PC-9 (cell line): ENCODE measurements at places on chromosomes 4 and X. TPM values are rescaled to one million over a fixed set of nuclear protein-coding genes. Genes with fewer than 3 reads are reported as not detected.

CASK gene
- total RNA-seq, result 25.9 and 29.4 TPM in 2 replicates

DNA sequence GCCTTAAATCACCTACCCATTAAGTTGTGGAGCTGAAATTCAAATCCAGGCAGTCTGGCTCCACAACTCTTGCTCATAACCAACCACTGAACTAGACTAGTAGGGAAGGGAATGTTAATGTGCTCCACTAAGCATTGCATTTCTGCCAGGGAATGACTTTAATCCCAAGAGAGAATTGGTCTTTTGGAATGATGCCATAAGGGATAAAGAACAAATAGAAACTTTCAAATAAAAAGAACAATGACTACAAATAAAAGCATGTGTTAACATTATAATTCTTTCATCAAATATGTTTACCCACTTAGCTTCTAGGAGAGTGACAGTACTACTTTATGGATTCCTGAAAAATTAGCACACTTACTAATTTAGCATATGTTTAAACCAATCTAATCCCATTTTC lies 905.9 kb downstream of the CENPC start:
- no peak overlapping the region for H3K4me3 ChIP-seq
- H3K36me3 ChIP-seq, result no peaks in the 10 kb centered on the region
- DNase-seq, result no peak
- H3K27me3 ChIP-seq, result no peaks in the 10 kb centered on the region

DNA sequence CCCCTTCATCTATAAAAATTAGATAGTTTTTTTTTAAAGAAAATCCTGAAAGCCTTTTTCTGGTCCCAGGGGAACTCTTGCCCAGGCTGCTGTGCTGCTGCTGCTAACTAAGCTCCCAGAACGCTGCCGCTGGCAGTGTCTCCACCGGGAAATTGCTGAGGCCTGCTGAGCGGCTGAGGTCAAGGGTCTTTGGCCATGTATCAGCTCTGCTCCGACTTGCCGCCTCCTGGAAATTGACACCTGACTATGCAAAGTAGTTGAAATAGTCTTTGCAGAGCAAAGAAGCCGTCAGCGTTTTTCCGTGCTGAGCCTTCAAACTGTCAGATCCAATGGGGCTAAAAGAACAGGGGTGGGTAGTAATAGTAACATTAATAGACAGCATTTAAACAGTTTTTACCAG lies 839 bp downstream of the QDPR start:
- H3K4me1 ChIP-seq, result peaks cover 11% of the 10 kb centered on the region; the same call in 1 of the 2 replicates
- H3K36me3 ChIP-seq, result no peaks in the 10 kb centered on the region
- peaks cover 9% of the 10 kb centered on the region; the same call in 1 of the 2 replicates for H3K27me3 ChIP-seq
- no peak overlapping the region for H3K27ac ChIP-seq
- peak overlapping the region; percentile 81 for H3K4me3 ChIP-seq

DNA sequence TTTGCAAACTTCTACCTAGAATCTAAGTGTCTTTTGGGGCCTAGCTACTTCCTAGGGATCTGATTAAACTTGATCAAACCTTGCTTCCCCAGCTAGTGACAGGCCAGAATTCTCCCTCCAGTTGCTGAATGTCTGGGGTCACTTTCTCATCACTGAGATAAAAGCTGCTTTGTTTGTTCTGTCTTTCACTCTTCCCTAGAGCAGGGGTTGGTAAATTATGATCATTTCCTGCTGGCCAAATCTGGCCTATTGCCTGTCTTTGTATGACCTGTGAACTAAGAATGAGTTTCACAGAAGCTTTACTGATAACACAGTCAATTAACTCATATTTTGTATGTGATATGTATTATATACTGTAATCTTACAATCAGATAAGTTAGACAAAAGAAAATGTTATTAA lies 157.8 kb upstream of the AADAT start:
- H3K27ac ChIP-seq, result no peak overlapping the region
- no peak overlapping the region for H3K4me3 ChIP-seq
- no peaks in the 10 kb centered on the region for H3K36me3 ChIP-seq
- H3K27me3 ChIP-seq, result no peaks in the 10 kb centered on the region
- no peak for DNase-seq

GRCh38 chr4:99712099-99712498 lies 54.5 kb upstream of the C4orf54 start:
- peaks cover 28% of the 10 kb centered on the region for H3K4me1 ChIP-seq
- no peaks in the 10 kb centered on the region for H3K27me3 ChIP-seq
- no peak overlapping the region for H3K4me3 ChIP-seq
